ENCODE measurements at places on chromosomes 16 and 17.

DNA sequence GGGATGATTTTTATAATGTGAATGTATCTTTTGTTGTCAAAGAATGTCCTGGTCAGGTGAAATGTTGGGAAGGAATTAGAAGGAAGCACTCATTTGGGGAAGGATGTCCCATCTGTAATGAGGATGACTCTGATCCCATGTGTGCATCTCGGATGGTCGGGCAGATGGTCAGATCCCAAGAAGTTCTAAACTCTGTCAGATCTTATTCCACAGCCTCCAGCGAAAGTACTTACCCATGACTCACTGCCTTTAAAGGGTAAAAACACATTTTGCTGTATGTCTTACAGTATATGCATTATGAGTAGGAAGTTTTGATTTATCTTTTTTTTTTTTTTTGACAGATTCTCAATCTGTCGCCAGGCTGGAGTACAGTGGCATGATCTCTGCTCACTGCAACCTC, 548 bp upstream of the KRTAP4-11 start:
- no peak for DNase-seq

- no peak for DNase-seq
Measured at GRCh38 chr17:81390873-81391255, 4.4 kb upstream of the BAHCC1 start.

- DNase-seq: no peak
Measured at GRCh38 chr16:24071666-24072360, 184.3 kb upstream of the CACNG3 start.

DNA sequence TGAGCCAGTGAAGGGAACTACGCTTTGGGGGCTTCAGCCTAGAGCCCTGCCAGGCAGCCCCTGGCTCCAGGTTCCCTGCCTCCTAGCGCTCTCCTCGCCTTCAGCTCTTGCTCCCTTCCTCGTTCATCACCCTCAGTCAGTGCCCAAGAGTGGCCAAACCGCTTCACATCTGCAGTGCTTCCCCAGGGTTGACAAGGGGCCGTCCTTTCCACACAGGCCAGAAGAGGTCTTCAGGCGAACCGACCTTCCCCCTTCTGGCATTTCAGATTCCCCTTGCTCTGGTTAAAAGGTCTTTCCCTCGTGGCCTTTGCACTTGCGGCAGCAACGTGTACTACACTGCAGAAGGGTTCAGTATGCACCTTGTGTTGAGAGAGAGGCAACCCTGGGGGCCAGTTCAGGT, 4.1 kb downstream of the RASD1 start:
- DNase-seq: no peak

DNA sequence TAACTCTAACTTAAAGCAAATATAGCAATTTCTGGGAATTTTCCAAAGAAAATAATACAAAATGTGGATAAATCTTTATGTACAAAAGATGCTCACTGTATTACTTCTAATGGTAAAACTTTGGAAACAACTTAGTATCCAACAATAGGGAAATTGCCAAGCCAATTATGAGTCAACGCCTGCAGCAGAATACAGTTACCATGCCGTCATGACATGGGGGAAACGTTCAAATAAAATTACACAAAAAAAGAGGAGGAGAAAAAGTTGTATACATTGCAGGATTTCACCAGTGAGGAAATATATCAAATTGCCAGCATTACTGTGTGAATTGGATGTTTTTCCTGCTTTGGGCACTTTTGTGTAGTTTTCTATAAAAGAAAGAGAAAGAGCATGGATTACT, 469.6 kb downstream of the SOX9 start:
- peak; percentile 70 for DNase-seq

- DNase-seq: no peak
Measured at GRCh38 chr17:82779541-82779940, 27.7 kb downstream of the TBCD start.

Data from AG08395 (cell line).